ENCODE measurements at places on chromosomes 12 and 14.

GRCh38 chr12:106285982-106286381 is 16.6 kb upstream of the TCP11L2 start:
- DNase-seq = no peak

GRCh38 chr14:75845136-75845804 is 136.5 kb downstream of the TGFB3 start:
- DNase-seq = no peak

DNA sequence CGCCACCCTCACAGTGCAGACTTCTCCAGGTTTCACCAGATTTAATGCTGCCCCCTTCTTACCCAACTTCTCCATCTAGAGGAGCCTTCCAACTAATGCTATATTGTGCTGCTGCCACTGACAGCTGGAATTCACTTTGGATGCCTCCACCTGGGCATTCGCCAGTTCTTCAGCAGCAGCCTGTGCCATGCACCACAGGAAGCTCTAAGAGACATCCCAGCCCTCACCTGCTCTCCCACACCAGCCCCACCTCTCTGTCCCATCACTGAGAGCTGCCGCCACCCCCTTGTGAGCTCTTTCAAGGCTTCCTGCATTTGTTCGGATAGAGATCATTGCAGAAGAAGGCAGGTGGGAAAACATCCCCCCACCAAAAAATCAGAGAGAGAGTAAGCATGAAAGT is 4.6 kb upstream of the KRT2 start:
- no peak for DNase-seq

- no peak for DNase-seq
Measured at GRCh38 chr12:100758083-100758482, 36.5 kb upstream of the ANO4 start.

DNA sequence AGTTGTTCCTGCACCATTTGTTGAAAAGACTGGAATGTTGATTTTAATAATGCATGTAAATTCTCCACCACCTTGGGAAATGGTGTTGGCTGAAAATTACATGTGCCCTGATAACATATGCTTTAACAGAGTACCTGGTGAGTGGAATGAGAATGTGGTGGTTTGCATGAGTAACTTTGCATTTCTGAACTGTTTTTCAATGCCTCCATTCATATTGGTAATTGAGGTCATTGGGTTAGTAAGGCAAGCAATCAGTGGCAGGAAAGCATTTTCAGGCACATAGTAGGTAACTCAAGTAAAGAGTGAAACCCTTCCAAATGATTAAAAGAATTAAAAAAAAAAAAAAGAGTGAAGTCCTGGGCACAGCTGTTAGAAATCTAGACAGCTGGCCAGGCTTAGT is 32.2 kb upstream of the BICD1 start:
- no peak for DNase-seq

GRCh38 chr12:22551624-22552023 is 7.3 kb upstream of the C2CD5 start:
- DNase-seq = no peak

DNA sequence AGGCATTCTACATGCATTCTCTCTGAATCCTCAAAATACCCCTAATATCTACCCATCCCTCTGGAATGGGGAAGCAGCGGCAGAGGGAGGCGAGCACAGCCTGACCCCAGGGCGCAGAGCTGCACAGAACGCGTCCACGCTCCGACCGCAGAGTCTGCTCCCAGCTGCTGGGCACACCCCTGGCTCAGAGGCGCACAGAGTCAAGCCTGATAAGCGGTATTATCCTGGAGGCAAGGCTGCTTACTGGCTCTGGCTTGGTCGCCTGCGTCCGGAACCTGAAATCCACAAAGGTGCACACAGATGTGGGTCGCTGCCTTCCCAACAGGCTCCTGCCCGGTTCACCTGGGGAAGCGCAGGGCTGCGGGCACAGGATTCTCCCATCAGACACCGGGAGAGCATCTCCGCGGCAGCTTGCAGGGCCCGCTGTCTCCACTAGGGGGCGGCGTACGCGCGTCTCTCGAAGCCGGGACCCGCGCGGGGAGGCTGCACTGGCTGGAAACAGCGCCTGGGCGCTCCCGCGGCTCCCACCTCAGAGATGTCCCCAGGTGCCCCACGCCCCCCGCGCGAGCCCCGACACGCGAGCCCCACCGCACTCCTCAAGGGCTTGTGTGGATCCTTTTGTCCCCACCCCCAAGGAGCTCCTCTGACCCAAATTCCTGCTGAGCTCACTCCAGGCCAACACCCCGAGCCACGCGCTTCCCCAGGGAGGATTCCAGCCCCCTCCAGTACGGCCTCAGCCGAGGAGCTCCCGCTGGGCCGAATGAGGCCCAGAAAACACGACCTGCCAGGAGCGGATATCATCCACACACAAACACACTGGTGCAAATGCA is 120.1 kb upstream of the FZD10 start:
- no peak for DNase-seq

DNA sequence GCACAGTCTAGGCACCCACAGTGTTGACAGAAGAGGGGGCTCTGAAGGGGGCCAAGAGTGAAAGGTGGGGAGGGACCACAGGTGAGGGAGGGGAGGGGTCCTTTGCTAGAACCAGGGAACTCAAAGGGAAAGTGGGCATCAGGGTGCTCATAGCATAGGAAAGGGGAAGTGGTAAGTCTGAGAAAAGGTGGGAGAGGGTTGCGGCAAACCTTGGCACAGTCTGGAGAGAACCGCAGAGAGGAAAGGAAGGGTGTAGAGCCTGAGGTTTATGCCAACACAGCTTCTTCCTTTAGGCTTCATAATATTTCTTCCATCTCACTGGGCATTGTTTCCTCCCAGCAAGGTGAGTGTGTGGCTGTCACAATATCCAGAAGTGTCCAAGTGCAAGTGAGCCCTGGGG is 11.5 kb upstream of the PLEK2 start:
- DNase-seq = no peak

DNA sequence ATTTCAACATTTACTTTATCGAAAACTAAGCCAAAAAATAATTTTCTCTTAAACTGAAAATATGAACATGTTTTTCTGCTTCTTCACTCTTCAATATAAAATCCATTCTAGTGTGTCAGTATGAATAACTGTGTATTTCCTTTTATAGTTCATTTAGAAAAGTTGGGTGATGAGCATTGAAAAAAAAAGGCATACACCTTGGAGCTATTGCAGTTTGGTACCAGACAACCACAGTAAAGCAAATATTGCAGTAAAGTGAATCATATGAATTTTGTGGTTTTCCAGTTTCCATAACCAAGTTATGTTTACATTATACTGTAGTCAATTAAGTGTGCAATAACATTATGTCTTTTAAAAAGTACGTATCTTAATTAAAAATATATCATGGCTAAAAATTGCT is 195.0 kb upstream of the FOXG1 start:
- no peak for DNase-seq

GRCh38 chr12:107992870-107993451 is 136.1 kb upstream of the WSCD2 start:
- DNase-seq = no peak

- DNase-seq = no peak
Measured at GRCh38 chr12:80364056-80364455, 80.0 kb upstream of the PTPRQ start.

DNA sequence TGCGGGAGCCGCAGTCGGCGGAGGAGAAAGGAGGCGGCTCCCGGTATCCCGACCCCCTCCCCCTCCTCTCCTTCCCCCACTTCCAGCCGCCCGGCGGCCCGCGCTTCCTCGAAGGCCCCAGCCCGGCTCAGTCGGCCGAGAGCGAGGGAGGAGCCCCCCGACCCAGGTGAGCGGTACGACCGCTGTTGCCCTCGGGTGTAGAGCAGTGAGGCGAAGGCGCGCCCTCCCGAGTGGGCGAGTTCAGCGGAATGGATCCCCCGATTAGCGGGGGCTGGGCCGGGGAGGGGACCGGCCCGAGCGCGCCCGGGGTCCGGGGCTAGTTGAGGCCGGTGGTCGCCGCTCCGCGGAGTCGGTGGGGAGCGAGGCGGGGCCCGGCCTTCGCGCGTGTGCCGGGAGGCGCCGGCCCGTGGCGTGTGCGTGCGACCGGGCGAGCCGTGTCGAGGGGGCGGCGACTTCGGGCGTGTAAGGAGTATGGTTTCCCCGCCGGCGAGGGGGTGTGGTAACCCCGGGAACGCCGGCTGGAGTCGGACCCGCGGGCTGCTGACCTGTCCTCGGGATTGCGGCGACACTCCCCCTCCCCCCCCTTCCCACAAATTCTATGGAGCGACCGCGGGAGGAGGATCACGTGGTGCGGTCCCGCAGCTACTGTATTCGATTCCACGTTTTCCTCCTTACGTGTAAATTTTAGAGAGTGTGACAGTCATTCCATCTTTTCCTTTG is 501 bp downstream of the RIMKLB start:
- DNase-seq = no peak

GRCh38 chr12:32322354-32322753 is 77.0 kb upstream of the FGD4 start:
- DNase-seq = no peak

GRCh38 chr14:88289996-88290395 is 33.1 kb downstream of the KCNK10 start:
- no peak for DNase-seq

GRCh38 chr12:85720308-85721033 is 115.7 kb downstream of the RASSF9 start:
- no peak for DNase-seq

DNA sequence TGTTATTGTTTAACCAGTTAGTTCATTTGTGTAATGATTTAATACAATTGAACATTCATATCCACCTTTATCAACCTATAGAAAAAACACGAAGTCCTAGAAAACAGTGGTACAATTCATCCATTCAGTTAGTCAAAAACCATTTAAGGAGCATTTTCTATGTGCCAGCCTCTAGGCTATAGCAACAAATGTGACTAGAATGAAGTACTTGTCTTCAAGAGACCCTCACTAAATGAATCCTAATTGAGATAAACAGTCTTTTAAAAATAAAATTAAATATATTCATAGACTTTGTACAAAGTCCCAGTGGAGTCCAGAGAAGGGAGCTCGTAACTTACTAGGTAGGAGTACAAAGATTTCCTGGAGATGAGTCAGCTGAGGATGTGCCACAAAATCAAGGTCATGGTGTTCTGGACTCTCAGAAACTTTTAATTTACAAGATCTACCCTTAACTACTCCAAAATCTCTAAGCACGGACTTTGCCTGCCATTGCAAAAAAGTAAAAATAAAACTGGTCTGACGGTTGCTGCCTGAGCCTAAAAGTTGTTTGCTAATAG is 430.7 kb upstream of the DCN start:
- no peak for DNase-seq

GRCh38 chr12:27511031-27511722 is 12.8 kb upstream of the PPFIBP1 start:
- DNase-seq = no peak

DNA sequence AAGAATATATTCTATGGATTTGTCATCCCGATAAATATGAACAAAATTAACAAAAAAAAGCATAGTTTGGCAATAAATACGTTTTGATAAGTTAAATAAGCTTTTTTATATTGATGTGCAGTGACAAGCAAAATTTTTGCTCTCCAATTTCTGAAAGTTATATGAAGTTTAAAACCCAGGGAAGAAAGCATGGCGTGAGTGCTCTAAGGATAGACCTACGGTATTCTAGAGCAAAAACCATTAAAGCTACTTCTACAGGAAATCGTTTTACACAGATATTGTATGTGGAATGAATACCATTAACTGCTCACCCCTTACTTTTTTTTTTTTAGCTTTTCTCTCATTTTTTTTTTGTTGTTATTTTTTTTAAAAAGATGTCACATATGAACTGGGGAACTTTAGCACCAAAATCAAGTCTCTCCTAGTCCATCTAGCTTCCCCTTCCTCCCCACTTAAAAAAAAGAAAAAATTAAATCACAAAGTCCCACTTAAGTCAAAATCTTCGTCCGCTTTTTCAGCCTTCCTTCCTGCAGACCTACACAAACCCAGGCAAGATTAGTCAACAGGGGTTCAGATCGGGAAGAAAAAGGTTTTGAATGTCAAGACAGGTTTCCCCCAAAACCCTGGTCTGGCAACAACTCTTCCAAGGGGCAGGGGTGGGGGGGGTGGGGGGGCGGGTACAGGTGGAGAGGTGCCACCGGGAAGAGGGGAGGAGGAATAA is 4.4 kb downstream of the ZFP36L1 start:
- DNase-seq = no peak

DNA sequence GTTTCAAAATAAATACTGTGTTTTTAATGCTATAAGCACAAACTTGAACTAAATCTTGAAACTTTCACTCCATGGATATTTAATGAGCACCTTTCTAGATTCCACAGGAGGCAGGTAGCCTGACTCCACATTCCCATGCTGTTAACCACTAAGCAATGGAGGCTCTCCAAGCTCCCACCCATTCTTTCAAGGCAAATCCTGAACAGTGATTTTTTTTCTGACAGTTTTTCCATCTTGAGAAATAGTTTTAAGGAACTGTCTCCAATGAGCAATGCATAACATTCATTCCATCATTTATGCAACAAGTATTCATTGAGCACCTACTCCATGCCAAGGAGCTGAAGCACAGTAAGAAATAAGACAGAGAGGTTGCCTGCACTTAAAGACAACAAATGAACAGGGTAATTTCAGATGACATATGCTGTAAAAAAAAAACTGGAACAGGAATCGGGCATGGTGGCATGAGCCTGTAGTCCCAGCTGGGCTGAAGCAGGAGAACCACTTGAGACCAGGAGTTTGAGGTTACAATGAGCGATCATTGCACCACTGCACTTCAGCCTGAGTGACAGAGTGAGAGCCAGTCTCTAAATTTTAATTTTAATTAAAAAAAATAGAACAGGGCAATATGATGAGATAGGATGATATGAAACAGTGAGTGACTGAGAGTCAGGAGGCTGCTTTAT is 102.3 kb upstream of the CPSF6 start:
- no peak for DNase-seq

DNA sequence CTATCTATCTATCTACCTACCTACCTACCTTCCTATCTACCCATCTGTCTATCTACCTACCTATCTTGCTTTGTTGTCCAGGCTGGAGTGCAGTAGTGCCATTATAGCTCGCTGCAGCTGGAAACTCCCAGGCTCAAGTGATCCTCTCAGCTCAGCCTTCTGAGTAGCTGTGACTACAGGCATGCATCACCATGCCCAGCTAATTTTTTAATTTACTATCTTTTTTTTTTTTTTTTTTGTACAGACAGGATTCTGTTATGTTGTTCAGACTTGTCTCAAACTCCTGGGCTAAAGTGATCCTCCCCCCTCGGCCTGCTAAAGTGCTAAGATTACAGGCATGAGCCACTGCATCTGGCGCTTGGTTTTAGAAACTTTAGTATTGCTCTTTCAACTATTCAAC is 762.4 kb downstream of the SLC6A15 start:
- no peak for DNase-seq

DNA sequence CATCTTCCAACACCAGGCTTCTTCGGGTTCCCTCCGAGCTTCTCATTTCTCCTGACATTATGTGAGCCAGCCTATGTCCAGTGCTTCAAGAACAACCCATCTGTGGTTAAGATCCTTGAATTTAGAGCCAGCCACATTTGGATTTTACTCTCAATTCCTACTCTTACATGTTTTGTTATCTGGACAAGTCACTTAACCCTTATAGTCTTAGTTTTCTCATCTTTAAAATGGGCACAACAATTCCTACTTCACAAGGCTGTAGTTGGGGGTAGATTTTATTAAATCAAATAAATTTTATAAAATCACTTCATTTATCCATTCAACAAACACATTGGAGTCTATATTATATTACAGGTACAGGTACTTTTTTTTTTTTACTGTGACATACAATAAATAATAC is 105.5 kb upstream of the SLC38A2 start:
- DNase-seq = no peak

GRCh38 chr14:65704850-65705249 is 292.3 kb downstream of the FUT8 start:
- DNase-seq = no peak

GRCh38 chr12:122646517-122647217 is 56.5 kb downstream of the HCAR2 start:
- DNase-seq = no peak

All from stimulated activated CD8-positive, alpha-beta memory T cell treated with anti-CD3 and anti-CD28 coated beads, Interleukin-15, amount 100 ng/mL, for 1 hour (primary cell).